ENCODE measurements at places on chromosomes 1 and 21.

GRCh38 chr1:156642265-156643048 lies 540 bp downstream of the BCAN start:
- DNase-seq, result peak; percentile 77

DNA sequence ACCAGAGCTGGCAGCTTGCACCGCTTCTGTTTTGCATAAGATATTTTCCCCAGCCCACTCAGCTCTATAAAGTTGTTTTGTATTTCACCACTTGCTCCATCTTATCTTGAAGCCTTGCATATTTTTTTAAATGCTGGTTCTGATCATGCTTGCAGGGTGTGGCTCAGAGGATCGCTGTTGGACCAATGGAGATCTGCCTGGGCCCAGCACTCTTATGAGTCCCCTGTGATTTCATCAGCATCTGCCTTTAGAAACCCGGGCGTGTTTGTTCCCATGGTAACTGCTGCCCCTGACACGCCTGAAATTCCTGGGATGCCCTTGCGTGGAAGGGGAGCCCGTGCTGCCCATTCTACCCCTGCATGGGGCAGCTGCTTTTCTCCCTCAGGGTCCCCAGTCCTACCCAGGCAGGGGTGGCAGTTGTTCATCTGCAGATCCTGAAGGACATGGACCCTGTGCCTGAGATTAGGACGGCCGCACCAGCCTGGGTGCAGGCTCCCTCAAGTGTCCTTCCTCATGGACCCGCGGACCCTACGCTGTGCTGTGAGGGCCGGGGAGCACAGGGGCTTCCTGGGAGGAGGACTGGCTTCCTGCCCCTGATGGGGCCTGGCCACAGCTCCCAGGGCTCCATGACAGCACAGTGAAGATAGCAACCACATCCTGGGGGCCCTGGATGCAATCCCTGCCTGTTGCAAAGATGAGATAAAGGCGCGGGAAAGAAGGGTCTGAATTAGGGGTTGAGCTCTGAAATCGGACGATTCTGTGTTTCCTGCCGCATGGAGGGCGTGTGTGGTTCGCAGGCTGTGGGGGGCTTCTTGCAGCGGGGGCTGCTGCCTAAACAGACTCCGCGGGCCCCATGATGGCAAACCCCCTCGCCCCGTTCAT lies 226.5 kb downstream of the SDCCAG8 start:
- DNase-seq, result peak; percentile 75

DNA sequence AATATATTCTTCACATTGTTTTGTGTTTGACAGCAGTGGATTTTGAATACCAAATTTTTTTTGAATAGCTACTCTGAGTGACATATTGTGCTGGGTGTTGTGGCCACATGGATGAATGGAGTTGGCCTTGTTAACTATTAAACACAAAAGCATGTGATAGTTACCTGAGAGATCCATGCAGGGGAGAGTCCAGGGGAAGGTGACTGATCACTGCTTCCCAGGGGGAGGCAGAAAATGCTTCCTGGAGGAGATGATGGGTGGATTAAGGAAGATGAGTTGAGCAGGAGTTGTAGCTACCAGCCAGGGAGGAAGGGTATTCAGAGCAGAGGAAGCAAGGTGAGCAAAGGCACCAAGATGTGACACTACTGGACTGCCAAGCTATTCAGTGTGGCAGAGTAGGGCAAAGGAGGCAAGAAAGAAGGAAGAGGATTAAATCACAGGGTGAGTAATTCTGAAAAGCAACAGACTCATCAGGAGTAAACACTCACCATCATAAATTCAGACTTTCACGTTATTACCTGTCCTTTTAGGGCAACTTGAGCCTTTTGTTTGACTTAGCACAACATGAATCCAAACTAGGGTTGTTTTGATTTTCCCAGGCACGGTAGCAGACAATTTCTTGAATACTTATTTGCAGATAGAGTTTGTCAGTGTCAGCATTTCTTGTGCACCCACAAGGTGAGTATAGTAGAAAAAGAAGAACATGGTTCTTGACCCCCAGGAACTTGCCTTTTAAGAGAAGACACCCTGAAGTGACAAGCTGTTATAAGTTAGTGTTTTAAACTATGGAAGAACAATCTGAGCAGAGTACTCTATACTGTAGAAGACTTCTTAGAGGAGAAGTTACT lies 4.2 kb downstream of the CD46 start:
- DNase-seq, result no peak

GRCh38 chr1:19393046-19393445 lies 80.9 kb downstream of the SLC66A1 start:
- DNase-seq, result no peak

DNA sequence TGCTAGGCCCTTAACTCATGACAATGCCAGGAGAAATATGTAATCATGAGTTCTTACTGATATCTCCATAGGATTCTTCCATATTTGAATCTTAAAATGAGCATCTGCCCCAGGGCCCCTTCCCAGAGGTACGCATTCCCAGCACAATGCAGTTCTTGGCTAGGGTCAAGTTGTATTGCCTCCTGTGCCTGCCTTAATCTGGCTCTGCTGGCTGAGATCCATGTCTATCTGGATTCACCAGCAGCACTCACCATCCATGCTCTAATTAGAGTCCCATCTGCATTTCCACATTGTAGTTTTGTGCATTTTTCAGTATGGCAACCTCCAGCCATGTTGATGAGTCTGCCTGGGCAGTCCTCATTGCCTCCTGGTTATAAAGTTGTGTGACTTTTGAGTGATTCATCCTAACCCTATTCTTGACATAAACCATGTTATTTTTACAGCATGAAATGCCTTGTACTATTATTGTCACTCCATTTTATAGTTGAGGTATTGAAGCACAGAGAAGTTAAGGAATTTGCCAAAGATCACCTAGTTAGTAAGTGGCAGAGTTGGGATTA lies 55.9 kb downstream of the CAMSAP2 start:
- DNase-seq, result no peak

GRCh38 chr1:193270996-193271395 lies 84.6 kb upstream of the B3GALT2 start:
- no peak for DNase-seq

GRCh38 chr1:173267453-173267945 lies 60.4 kb upstream of the TNFSF4 start:
- DNase-seq, result no peak

- peak; percentile 71 for DNase-seq
Observed at GRCh38 chr1:58809325-58810010, 25.6 kb upstream of the JUN start.

- no peak for DNase-seq
Observed at GRCh38 chr1:46219551-46220520, 16.7 kb downstream of the LURAP1 start.

DNA sequence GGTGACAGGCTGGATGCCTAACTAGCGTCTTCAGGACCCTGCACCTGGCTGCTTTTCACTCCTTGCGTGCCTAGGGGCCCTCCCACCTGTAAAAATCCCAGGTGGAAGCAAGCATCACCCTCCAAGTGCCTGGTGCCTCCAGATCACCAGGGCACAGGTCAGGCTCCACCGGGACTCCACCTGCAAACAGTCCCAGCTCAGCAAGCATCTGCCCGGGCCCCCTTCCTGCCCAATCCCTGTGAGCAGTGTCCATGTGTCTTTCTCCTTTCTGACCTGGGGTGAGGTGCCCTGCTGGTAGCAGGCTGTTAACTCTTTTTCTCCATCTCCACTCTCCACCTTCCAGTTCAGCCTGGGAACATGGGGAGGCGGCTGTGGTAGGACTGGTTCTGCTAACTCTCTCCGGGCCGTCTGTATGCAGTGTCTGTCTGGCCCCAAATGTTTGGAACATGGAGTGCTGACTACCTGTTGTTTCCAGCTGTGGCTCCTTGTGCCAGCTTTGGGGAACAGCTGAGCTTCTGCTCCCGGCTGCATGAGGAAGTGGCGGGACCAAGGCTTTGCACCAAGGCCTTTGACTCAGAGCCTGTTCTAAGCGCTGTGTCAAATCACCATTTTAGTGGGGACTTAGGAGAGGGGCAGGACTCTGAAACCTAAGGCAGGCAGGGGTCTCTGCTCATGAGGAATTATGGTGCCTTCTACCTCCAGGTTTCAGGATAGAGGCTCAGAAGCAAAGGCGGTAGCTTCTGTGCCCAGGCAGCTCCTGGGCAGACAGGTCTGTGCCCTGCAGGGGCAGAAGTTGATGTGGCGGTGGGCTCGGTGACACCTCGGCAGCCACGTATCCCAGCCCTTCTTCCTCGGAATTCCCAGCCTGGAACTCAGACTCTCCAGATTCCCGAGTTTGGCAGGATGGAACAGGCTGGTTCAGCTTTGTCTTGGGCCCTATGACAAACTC lies 5.5 kb downstream of the GPR137B start:
- peak; percentile 60 for DNase-seq
